ENCODE measurements at places on chromosomes 7 and 10.

DNA sequence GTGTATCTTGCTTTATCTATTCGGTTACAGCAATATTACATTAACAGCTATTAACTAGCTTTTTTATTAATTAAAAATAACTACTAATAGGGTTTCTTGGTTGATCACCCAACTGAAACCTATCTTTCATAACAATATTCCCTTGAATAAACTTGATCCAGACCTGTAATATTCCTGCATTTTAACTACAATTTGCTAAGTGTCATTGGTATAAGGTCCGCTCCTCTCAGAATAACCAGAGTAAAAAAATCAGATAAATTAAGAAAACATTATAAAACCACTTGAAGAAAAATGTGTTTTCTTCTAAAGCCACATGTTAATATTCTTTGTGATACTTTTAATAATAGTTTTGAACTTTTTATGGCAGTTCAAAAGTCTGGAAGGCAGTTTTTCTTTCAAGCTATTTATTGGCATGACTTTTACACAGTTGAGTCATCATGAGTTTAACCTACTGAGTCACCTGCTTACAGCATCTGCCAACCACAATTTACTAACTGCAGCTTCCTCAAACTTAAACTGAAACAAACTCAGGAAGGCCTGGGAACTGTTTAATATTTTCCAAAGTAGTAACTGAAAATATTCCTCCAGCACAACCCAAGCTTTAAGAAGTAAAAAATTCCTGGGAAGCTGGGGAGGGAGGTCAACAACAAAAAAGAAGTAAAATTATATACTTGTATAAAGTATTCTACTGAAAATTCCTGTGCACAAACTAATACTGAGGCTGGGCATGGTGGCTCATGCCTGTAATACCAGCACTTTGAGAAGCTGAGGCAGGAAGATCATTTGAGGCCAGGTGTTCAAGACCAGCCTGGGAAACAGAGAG lies 103.2 kb downstream of the NRBF2 start:
- DNase-seq: no peak

GRCh38 chr10:70898687-70899086 lies 10.3 kb upstream of the PCBD1 start:
- DNase-seq: no peak

- no peak for DNase-seq
Measured at GRCh38 chr10:95096143-95096542, 26.8 kb upstream of the CYP2C8 start.

GRCh38 chr7:121442845-121443244 lies 46.7 kb upstream of the FAM3C start:
- DNase-seq: no peak

DNA sequence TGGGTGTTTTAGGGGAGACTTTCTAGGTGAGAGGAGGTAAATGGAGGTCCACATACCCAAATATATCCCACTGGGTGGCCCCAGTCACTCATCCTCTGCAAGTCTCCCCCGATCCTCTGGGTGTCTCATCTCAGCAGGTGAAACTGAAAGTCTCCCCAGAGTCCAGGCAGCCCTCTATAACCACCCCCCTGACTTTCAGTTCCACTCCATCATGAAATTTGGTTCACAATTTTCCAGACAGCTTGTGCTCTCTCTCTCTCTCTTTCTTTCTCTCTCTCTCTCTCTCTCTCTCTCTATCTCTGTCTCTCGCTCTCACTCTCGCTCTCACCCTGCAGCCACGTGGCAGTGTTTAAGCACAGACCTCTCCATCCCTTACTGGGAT lies 56.7 kb upstream of the ELN start:
- no peak for DNase-seq

GRCh38 chr7:27665531-27665930 lies 2.8 kb upstream of the HIBADH start:
- no peak for DNase-seq

GRCh38 chr10:112811741-112812551 lies 138.1 kb upstream of the TCF7L2 start:
- no peak for DNase-seq

DNA sequence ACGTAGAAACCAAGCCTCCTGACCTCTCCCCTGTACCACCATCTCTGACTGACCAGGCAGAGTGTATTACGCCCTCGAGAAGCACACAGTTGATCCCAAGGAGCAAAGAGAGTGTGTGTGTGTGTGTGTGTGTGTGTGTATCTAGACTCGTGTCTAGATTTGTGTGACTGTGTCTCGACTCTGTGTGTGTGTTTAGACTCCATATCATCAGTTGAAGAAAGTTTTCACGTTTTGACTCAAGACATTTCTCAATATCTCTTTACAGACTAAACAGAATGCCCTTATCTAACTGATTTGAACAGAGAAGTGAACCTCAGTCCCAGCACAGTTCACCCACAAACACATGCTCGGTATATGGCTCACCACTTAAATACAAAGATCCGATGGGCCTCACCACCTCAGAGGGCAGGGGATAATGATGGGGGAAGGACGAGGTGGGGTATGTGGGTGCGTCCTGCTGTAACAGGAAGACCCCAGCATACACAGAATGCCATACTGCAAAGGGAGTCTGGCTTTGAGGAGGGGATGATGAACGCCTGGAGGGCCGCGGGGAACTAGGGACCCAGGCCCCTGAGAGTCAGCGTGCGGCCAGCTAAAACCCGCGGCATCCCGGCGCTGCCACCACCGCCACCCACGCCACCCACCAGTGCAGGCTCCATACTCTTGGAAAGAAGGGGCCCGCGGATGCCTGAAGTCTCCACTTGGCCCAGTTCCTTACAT lies 780 bp downstream of the ALDH18A1 start:
- no peak for DNase-seq

DNA sequence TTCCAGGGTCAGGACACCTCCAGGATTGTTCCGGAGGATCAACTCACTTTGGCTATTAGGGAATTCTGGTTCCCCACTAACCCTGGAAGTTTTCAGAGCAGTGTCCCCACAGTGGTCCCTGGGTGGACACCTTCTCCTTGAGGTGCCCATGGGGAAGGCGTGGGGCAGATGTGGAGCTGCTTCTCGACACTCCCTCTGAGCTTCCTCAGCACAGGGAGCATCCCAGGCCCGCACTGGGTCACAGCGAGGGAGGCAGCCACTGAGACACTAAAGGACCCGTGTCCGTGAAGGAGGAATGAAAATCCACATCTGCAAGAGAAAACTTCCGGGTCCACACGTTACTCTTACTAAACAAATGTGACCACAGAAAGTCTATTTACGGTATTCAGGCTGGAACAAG lies 48.2 kb upstream of the MNX1 start:
- no peak for DNase-seq

DNA sequence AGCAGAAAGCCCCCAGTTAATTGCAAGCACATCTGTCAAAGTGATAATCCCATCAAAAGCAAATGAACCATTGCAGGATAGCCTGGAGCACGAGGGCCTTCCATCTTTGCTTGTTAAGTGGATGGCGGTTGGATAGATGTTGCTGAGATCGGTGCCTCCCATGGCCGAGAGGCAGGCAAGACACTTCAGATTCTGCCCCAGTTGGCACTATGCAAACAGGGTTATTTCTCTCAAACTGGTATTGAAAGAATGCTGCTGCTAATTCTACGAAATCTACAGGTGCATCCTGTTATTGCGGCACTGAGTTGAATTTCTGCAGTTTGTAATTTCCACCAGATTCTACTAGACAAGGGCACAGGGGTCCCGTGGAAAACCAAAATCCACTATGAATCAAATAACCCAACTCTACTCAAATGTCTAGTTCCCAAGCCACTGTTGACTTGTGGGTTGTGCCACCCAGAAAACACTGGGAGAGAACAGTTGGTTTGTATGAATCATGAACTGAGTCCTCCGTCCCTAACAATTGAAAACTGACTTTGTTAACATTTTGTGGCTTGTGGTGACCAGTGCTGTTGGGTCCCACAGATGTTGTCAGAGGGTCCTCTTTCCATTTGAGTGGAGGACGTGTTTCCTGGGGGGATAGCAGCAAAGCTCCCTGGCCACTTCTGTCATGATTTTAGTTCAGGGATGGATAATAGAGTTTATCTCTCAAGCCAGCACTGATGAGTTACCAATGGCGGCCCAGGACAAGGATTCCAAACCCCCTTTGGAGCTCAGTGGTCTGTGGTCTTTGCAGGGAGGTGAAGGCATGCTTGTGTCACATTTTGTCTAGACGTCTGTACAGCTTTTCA lies 7.1 kb upstream of the IL2RA start:
- no peak for DNase-seq

GRCh38 chr10:24438800-24439199 lies 229.9 kb downstream of the KIAA1217 start:
- DNase-seq: no peak

DNA sequence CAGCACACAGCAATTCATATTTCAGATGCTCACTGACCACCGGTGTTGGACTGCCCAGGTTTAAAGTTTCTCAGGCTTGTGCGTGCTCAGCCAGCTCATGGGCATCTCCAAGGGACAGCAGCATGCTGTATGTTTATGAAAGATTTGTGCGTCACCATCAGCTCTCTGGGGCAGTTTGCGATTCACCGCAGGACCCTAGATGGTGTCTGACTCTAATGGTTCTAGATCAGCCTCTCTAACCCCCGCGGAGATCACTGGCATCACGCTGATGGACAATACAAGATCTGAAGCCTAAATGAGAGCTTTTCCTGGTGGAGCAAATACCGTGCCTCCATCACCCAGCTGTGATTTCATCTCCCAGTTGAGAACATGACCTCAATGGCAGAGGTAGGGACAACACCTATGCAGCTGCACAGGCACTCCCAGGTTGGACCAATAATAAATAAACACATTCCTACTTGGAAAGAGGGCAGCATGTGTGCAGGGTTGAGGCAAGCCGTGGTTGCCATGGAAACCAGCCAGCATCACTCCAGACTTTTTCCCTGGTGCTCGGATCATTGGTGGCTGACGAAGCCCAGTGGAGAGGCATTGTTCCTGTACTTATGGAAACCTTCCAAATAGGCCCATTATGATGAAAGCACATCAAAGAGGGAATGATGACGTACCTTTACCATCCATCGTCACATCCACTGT lies 253.6 kb downstream of the KCNMA1 start:
- no peak for DNase-seq

GRCh38 chr7:91655656-91656055 lies 224.8 kb downstream of the MTERF1 start:
- no peak for DNase-seq

GRCh38 chr7:126790763-126791162 lies 462.0 kb downstream of the GRM8 start:
- no peak for DNase-seq

- DNase-seq: no peak
Measured at GRCh38 chr10:107492389-107492788, 327.9 kb upstream of the SORCS1 start.

- DNase-seq: no peak
Measured at GRCh38 chr10:22931948-22932347, 4.1 kb downstream of the ARMC3 start.

DNA sequence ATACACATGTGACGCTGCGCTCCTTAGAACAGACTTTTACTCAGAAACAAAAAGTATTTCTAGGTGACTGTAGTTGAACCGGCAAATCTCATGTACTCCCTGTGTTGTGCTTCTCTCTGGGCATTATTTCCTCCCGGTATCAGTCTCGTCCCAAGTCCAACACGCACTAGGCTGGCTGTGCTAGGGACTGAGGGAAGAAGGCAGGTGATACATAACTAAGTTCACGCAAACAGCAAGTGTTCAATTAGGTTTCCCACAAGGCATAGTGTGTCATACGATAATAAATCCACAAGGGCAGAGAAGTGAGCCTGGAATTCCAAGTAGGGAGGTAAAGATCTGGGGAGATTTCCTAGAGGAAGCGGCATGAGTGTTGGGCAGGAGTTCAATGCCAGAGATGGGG lies 20.4 kb downstream of the FAM53B start:
- no peak for DNase-seq

- DNase-seq: no peak
Measured at GRCh38 chr10:3245395-3245794, 72.8 kb upstream of the PITRM1 start.

GRCh38 chr10:4649886-4650508 lies 176.0 kb upstream of the AKR1E2 start:
- no peak for DNase-seq
